ENCODE measurements at places on chromosomes 16 and 17.

DNA sequence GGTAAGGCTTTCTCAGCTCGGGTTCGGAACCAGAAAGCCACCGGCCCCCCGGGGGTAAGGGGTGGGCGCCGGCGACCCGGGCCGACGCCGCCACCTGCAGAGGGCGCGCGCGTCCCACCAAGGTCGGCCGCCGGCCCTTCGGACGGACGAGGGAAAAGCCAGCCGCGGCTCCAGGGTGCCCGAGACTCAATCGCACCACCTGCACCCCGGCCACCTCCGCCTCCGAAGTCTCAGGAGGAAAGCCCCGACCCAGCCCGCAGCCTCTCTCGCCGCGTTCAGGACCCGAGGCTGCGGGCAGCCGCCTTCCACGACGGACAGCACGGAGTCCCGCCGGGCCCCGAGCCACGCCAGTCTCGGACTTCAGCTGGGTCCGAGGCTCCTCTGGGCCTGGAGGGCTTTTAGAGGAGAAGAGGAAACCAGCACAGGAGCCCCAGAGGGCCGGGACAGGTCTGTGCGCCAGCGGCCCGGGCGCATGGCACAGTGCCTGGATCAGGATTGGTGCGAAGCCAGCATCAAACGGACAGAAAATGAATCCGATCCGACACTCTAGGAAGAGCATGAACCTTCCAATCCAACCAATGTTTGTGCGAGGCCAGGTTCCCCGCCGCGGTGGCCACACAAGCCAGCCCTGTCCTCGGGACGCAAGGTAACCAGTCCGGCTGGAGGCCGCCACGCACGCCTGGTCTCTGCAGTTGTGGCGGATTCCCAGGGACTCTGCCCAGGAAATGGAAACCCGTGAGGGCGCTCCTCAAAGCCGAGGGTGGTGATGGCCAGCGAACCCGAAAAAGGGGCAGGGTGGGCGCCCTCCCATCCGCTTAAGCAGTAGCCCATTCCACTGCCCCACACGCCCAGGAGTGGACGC, 6.7 kb downstream of the CBX8 start:
- peak; percentile 17 for DNase-seq

DNA sequence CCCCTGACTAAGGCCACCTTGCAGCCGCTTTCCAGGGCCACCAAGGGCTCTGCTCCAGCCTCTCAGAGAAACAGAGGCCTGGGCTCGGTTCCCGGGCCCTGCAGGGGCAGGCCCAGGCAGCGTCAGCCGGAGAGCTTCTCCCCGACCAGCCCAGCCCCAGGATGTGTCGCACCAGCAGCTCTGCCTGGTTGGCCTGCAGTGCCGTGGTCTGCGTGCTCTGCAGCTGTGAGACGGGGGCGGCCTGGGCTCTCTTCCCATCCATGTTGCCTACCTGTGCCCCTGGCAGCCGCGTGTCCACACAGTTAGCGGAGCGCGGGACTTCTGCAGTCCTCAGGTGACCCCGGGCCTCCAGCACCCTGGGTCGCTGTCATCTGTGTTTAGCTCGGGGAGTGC, 4.8 kb downstream of the IGFALS start:
- no peak for DNase-seq

DNA sequence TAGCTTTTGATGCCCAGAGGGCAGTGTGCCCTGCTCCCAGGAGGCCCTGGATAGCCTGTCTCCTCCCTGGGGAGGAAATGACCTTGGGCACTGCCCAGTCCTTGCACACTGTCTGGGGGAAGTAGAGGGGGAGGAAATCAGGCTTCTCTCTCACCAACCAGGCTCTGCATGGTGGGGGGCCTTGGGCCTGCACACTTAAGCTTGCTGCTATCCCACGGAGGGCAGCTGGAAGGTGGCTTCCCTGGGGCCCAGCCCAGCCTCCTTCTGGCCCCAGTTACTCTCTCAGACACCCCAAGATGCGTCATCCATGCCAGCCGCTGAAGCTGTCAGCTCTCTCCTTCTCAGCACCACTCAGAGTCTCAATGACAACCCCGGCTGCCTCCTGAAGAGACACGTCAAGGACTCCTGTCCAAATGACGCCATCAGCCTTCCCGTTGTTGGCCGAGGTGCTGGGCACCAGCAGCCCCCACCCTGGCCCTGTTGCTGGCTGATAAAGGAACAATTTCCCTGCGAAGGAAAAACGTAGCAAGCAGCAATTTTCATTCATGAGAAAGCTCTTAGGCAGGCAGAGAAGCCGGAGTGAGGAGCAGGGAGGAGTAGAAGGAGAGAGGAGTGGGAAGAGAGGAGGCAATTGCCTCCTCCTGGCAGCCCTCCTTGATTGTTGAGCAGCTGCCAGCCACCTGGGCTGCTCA, 95.5 kb downstream of the SDK2 start:
- no peak for DNase-seq

DNA sequence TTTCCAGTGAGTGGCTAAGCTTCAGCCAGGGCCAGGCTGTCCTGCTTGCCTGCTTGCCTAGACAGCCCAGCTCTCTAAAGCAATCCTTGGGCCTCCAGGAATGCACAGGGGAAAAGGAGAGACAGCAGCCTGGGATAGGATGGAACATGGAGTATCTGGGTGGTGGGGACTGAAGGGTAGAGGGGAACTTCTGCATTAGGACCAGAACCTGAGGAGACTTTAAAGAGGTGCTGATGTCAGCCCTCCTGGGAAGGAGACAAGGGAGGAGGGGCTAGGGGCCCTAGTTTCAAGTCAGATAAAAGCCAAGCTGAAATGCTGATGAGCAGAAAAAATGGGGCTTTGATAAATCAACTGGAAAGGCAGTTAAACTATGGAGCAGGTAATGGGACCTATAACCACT, 1.8 kb downstream of the HOXB7 start:
- no peak for DNase-seq

DNA sequence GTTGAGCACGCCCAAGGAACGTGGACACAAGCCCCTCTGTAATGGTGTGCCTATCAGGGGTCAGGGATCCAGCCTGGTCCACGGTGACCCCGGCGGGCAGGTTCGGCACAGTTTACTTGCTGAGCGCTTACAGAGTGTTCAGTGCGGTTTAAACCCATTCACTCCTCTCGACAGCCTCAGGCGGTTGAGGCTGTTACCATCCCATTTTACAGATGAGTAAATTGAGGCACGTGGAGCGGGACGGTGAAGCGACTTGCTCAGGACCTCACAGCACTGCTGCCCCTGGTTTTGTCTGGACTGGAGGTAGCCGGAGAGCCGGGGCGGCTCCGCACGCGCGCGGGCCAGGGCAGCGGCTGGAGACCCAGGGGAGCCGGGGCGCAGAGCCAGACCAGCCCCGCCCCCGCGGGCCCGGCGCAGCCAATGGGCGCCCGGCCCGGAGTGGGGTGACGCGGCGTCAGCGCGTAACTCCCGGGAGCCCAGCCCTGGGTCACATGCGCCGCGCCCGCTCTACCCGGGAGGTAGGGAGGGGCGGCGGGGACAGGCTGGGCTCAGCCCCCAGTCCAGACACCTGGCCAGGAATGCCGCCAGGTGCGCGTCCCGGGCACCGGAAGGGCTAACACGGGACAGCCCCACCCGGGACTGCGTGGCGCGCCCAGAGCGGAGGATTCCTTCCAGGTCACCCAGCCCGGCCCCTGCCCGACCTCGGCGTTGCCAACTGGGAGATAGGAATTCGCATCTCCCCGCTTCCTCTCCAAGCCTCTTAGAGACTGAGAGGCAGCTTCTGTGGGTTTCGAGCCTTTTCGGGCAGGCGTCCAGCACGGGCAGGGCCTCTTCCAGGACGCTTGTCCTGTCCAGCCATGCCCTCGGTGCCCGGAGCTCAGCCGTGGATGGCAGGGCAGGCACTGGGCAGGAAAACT, 3.3 kb upstream of the SREBF1 start:
- peak; percentile 86 for DNase-seq

DNA sequence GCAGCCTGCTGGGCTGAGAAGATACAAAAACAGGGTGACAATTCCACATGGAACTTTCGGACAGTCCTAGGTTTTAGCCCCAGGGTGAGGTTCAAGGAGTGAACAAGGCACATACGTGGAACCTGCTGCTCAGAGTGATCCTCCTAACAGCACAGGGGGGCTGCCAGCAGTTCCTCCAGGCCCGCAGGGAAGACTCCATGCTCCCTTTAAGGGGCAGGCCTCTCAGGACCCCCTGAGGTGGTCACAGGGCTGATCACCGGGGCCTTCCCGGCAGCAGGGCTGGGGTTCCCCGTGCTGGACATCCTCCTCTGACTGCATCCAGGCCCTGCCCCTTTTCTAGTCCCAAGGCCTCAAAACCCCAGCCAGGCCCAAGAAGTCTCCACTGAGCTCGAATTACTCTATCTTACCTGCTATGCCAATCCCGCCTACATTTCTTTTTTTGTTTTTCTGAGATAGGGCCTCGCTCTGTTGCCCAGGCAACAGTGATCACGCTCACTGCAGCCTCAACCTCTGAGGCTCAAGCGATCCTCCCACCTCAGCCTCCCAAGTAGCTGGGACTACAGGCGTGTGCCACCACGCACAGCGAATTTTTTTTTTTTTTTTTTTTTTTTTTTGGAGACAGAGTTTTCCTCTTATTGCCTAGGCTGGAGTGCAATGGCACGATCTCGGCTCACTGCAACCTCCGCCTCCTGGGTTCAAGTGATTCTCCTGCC, 10.4 kb downstream of the CANT1 start:
- DNase-seq: no peak

- peak; percentile 67 for DNase-seq
Measured at GRCh38 chr17:64420143-64420670, 28.7 kb upstream of the MILR1 start.

DNA sequence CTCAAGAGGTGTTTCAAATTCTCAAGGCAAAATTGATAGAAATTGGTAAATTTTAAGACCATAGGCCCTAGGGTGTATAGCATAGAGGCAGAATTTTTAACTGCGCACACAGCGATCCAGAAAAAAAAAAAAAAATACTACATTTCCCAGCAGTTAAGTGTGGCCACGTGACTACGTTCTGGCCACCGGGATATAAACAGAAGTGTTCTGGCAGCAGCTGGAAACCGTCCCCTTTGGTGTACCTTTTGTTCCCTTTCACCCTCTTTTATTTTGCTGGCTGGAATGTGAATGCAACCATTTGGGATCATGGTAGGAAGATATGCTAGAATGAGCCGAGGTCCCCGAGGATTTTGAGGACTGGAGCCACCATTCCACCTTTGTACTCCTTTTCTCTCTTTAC, 52.7 kb upstream of the AKAP1 start:
- peak; percentile 79 for DNase-seq

GRCh38 chr17:4161192-4161966, 18.4 kb downstream of the CYB5D2 start:
- no peak for DNase-seq

DNA sequence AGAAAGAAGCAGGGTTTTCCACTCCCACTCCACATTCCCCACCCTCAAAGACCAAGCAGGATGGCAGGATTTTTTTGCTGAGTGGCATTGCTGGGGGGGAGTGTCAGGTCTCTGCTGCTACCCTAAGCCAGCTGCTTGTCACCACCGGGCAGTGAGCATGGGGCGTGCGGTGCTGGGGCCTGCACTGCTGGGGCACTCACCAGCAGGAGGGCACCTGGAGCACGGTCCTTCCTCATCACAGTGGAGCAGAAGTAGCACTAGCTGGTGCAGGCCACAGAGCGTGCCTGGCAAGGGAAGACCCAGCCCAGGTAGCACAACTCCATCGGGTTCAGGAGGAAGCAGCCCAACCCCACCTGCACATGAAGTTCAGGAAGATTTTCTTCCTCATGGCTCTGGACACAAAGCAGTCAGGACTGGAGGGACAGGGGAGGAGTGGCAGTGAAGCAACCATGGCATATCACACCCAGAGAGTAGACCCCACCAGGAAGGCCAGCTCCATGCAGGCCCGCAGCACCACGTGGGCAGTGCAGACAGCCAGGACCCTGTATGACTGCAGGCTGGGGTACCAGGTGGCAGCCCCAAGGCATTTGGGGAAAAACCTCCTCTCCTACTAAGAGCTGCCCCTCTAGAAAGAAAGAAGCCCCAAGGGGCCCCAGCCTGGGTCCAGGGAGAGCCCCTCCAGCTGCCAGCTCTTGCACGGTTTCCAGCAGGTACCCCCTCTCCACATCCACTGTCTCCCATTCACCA, 16.7 kb upstream of the MYO18A start:
- no peak for DNase-seq

GRCh38 chr17:66855204-66855603, 20.3 kb downstream of the CACNG5 start:
- no peak for DNase-seq

DNA sequence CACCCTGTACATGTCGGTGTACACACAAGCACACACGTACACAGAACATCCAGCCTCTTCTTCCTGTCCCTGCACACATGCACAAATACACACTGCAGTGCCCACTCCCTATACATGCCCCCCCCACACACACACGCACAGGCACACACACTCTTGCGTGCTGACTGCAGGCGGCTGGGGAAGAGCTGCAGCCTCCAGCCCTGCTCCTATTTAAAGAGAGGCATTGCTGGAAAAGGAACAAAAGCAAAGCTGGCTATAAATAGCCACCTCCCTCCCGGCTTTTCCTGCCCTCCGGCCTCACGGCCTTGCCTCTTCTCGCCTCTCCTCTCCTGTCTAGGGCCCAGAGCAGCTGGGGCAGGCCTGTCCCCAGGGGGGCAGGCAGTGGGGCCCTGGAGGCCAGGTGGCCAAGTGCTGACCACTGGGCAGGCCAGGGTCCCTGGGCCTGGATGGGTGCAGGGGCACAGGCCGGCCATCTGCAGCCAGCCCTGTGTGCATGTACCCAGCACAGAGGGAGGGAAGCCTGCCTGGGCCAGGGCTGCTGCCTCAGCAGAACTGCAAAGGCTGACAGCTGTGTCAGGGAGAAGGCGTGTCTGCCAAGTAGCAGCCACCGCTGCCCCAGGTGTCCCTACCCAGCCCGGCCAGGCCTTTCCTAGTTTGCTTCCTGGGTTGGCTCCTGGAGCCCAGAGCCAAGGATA, 25.4 kb downstream of the RTN4RL1 start:
- DNase-seq: peak; percentile 63

GRCh38 chr17:75113798-75114551, 4.2 kb downstream of the ARMC7 start:
- DNase-seq: peak; percentile 88

DNA sequence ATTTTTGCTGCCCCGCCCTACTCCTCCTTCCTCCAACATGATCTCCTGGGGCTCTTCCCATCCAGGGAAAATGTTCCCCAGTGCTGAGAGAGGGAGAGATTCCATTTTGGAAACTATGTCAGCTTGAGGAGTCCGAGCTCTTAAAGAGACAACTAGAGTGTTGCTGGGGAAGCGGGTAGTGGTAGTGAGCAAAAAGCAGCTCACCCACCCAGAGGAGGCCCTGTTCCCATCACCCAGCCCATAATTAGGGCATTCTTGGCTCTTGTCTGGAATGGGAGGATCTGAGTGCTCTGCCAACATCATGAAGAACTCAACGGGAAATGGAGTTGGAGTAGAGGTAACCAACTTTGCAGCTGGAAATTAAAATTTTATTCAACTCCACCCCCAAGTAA, 9.1 kb upstream of the MSL1 start:
- DNase-seq: no peak

GRCh38 chr16:66030036-66030435, 336.5 kb upstream of the CDH5 start:
- DNase-seq: no peak

GRCh38 chr16:4320571-4321137, 4.8 kb downstream of the GLIS2 start:
- no peak for DNase-seq

Data from NCI-H345 (cell line).